NCI-H460 (cell line): ENCODE measurements at places on chromosomes 6 and 20. TPM values are rescaled to one million over a fixed set of nuclear protein-coding genes. Genes with fewer than 3 reads are reported as not detected.

TINAG gene
- not detected in 2 replicates for total RNA-seq

HDGFL1 gene
- not detected in 2 replicates for total RNA-seq

TRIM40 gene
- total RNA-seq: not detected in 2 replicates

SIRPD gene
- not detected in 2 replicates for total RNA-seq

PTK7 gene
- total RNA-seq: 1.2 and 1.3 TPM in 2 replicates

ASF1A gene
- total RNA-seq: 54.6 and 56.8 TPM in 2 replicates

GHRH gene
- total RNA-seq: not detected in 2 replicates

OTOR gene
- total RNA-seq: not detected in 2 replicates
